Stimulated activated CD4-positive, alpha-beta T cell treated with anti-CD3 and anti-CD28 coated beads, Interleukin-2, amount 100 ng/mL, for 48 hours (primary cell): ENCODE measurements at places on chromosomes 12 and 14.

DNA sequence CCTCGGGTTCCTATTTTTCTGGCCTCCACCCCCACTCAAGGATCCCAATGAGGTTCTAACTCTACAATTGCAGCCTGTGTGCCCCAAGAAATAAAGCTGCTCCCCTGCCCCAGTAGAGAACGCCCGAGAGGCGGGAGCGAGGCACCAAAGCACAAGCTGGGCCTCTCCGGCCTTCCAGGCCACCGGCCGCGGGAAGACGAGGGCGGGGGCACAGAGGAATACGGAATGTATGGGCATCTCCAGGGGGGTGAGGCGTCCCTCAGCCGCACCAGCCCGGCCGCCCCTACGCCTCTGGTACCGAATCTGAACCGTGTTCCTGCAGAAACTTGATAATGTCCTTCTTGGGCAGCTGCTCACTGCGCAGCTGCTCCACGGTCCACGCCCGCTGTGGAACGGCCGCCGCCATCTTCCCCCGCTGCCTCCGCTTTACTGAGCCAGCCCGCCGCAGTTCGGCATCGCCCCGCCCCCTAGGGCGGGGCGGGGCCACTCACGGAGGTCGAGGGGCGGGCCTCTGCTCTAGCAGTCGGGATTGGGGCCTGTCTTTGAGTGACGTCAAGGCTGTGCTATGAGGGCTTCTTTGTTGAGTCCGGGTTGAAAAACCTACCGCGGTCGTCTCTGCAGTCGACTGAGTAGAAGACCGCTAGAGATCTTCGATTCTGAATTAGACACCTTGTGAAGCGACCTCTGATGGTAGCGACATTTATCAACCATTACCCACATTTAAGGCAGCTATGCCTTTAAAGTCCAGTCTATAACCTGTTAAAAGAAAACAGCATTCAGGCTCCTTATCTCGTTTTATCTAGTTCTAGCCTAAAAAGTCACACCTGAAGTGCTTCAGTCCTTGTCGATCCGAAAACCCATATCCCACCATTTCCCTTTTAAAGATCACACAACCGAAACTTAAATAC, at the start of gene FKBP3:
FKBP3 (minus strand) TSS at position 431 of the 908 bp plus-strand sequence; CDS start at position 406, 25 bp downstream.
- peak; percentile 91 for DNase-seq

- DNase-seq, result no peak
These were observed 24.2 kb upstream of the NT5DC3 start for GRCh38 chr12:103865151-103865730.

DNA sequence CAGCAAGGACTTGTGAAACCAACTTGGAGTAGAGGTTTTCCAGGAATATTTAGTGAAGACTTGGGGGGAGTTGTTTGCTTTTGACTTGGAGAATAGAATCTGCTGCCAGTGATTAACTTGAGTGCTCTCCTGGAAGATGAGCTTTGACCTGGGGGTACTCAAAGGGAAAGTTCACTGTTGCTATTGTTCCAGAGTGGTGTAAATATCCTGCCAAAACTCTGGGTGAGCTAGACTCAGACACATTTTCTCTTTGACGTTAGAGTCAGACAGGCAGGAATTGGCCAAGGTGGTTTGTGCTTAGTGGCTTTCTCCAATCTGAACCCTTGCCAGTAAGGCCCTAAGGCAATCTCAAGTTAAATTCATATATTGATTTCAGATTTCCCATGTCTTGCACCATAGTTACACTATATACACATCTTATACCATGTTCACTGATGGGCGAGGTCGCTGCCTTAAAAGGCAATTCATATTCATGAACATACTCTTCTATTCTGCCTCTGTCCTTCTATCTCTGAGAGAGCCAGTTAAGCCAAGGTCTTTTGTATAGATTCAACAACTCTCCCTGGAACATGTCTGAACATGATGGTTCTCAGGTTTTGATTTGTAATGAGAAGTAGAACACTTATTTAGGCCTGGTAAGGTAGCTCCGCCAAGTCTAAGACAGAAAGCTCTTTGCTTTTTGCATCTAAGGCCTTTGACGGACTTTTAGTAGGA, 204.6 kb upstream of the SLC38A2 start:
- DNase-seq, result no peak

- peak; percentile 77 for DNase-seq
These were observed 1.1 kb upstream of the NAB2 start for GRCh38 chr12:57087691-57088353.

DNA sequence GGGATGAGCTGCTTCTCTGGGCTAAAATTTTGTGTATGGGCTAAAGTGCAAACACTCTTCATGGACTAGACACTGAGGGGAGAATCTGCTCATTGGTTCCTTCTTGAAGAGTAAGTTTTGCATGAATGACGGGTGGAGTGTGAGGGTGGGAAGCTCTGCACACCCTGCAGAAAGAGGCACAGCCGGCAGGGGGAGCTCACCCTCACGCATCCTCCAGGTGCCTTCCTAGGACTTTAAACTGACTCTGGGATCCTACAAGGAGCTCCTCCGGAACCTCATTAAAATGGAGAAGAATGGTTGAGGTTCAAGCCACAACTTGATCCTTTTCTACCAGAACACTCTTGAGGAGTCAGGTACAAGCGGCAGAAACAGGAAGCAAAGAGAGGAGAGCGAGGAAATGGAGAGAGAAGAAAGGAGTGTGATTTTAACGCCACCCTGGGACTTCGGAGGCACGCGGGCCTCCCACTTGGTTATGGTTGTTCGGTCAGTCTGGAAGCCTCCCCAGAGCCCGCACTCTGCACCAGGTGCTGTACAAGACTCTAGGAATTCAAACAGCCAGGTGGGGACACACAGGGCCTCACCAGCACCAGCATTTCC, 87.5 kb downstream of the SETD3 start:
- DNase-seq, result peak; percentile 27

- no peak for DNase-seq
These were observed 11.2 kb downstream of the DHRS7 start for GRCh38 chr14:60153991-60154390.
